ENCODE measurements at places on chromosomes 2 and 18. TPM values are rescaled to one million over a fixed set of nuclear protein-coding genes. Genes with fewer than 3 reads are reported as not detected.

DNA sequence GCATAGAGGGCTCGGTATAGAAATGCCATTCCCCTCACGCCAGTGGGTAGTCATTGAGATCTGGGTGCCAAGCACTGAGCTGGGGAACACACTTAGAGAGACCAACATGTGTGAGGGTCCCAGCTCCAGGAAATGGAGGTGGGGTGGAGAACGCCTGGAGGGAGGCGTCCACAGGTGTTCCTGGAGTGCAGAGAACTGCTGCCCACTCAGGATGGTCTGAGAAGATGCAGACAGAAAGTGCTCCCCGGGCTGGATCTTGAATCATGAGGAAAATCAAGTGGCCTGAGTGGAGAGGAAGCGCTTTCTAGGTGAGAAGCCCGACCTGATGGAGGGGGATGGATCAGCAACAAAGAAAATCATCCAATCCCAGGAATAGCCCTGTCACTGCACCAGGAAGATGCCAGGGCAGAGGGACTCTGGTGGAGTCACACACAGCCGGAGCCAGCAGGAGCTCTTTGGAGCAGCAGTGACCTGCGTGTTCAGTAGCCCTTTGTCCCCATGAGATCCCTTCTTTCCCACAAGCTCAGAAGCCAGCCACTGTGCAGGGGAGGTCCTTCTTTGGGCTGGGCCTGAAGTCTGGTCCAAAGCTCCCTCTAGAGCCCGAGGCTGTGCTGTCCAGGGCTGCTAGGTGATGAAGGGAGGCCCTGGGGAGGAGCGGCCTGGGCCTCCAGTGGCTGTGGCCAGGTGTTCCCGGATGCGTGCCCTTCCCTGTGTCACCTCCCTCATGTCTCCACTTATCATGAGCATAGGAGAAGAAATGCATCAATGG lies 112.3 kb downstream of the RNF144A start:
- DNase-seq: no peak

- no peak for DNase-seq
Measured at GRCh38 chr2:207892716-207893402, 123.2 kb upstream of the FZD5 start.

GRCh38 chr18:77023102-77023782 lies 109.3 kb downstream of the MBP start:
- no peak for DNase-seq

The OTX1 gene
- total RNA-seq: 3.3 TPM

- DNase-seq: no peak
Measured at GRCh38 chr2:20111311-20112131, 60.1 kb upstream of the LAPTM4A start.

- DNase-seq: no peak
Measured at GRCh38 chr2:213079756-213080155, 71.7 kb downstream of the IKZF2 start.

DNA sequence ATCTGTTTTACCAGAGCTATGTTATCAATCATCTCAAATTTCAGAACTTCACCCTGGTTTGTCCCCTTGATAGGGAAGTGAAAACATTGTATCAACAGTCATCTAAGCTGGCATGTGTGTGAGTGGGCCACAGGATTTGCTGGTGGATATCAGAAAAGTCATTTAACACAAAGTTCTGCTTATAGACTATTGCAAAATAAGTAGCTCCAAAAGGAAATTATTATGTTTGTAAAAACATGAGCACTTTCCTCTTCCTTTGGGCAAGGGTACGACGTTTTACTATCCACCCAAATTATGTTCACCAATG lies 20.7 kb upstream of the COPS8 start:
- no peak for DNase-seq

- no peak for DNase-seq
Measured at GRCh38 chr2:75317316-75317715, 118.0 kb upstream of the TACR1 start.

DNA sequence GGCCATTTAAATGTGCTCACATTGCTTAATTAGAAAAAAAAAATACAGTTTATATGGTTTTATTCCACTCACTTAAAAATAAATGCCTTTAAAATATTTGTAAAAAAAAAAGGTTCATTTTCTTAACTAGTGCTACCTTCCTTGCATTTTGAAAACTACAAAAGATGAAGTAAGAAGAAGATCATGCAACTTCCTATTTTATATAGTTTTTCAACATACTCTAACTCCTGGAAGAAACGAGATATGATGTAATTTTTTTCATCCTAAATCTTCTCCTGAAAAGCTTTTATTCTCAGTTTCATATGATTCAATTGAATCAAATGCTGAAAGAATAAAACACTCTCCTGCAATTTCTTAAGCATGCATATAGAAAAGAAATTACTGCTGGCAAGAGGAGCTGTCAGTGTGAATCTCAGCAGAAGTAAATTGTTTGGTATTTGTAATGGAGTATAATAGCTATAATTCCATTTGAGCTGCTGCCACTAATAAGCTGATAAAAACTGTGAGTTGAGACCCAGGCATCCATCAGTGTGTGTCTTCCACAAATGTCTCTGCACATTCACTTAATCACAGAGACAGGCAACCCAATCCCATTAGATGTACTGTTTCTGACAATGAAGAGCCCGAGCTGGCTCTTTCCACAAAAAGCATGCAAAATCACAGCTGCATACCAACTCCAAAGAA lies 3.7 kb downstream of the FTCDNL1 start:
- no peak for DNase-seq

GRCh38 chr2:29462293-29462692 lies 347.1 kb downstream of the CLIP4 start:
- DNase-seq: no peak

- peak; percentile 75 for DNase-seq
Measured at GRCh38 chr2:238106698-238107524, 6.8 kb downstream of the ESPNL start.

The IL1F10 gene
- not detected for total RNA-seq

GRCh38 chr2:147468349-147468748 lies 376.5 kb upstream of the ACVR2A start:
- no peak for DNase-seq

DNA sequence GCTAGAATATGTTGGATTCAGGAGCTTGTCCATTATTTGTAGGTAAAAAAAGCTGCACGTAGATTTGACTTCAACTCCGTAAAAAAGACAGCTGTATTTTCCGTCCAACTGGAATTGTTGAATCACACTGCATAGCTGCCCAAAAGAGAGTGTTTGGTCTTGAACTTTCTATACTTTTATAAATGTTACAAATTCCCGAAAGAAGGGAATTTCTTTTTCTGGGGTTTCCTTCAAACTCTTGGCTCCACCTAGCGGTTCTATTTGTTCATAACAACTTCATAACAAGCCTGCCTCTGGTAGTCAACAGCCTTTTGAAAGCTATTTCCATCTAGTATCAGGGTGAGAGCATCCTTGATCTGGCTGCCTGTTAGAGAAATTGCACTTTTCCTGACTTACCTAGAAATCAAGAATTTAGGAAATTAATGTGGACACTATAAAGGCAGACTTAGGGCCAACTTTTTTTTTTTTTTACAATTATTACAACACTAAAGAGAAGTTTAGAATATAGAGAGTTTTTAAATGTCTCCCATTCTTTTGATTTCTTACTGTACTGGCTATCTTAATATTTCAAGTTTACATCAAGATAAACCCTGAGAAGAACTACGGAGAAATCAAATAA lies 48.1 kb downstream of the TMEM185B start:
- no peak for DNase-seq

- DNase-seq: no peak
Measured at GRCh38 chr18:49628881-49629795, 67.3 kb downstream of the LIPG start.

- DNase-seq: no peak
Measured at GRCh38 chr2:236464140-236464539, 105.5 kb upstream of the ACKR3 start.

DNA sequence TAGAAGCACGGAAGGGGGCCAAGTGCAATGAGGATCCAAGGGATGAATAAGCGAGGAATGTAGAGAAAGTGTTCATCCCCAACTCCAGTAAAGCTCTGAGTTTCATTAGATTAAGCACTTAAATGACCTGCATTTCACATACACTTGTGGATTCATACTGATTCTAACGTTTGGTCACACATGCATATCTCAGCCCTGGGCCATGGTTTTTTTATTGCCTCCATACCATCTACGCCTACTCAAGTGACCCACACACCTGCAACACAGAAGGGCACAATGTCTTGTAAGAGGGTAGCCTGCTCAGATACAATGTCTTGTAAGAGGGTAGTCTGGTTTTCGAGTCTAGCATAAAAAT lies 566 bp upstream of the MRPS5 start:
- DNase-seq: no peak

- DNase-seq: no peak
Measured at GRCh38 chr2:157468931-157469708, 25.2 kb upstream of the CYTIP start.

DNA sequence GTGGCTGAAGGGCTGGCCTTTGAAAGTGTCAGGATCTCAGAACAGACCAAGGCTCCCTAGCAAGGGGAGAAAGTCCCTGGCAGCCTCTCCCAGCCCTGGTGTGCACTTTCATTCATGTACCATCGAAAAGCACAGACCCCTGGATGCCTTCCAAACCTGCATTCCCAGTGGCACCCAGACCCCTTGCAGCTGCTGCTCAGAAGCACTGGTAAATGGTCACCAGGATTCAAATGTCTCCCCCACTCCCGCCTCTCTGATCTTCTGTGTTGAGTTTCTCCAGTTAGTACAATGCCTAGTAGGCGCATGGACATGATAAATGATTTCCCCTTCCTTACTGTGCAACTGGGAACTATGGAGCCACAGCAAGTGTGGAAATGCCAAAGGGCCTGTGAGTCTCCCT lies 180.0 kb downstream of the GLI2 start:
- DNase-seq: no peak

The SERPINB12 gene
- total RNA-seq: not detected

The CFAP65 gene
- 0.13 TPM for total RNA-seq

- no peak for DNase-seq
Measured at GRCh38 chr2:67487993-67488392, 90.9 kb downstream of the ETAA1 start.

DNA sequence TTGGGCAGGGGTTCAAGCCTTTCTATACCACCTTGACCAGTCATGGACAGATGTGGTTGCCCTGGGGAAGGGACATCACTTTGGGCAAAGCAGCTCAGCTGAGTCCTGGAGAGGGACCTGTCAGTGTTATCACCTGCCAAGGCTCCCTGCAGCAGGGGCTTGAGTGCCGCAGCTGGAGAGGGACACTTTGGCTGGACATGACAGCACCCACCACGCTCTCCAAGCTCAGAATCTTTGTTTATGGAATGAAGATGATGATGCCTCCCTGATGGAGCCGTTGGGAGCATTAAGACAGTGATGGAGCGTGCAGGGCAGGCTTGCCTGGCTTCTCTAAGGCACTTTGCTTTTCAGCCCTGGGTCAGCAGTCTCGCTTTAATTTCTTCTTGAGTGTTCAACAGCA lies 4.3 kb upstream of the TFCP2L1 start:
- DNase-seq: no peak

DNA sequence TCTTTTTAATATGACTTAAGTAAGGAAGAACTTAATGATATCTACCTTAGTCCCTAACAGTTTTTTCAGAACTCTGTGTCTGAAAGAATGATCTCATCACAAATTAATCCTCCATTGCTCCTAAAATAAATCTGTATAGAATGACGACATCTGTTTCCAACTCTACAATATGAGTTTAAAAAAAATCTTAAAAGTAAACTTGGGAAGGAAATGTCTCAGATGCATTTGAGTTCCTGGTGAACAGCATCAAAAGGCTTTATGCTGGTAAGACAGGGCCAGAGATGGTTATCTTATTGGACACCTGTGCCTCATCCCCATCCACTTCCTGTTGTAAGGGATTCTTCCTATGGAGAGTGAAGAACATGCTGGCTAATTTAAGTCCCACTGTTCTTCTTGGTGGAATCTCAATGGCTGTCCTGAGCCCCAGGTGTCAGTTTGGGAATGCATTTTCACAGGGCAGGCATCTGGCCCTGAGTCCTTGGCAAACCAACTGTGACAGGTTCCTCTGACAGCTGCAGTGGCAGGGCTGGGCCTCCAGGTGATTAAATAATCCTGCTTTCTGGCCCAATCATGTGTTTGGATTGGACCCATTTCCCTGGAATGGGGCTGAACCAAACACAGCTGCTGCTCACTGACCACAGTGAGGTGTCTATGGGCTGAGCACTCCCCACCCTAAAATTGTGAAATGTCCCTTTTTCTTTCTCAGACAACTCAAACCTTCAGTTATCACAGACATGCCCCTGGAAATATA lies 12.9 kb upstream of the NCKAP5 start:
- DNase-seq: no peak

The MLPH gene
- total RNA-seq: 17.0 TPM

GRCh38 chr18:46518438-46518837 lies 138.6 kb downstream of the LOXHD1 start:
- no peak for DNase-seq

The VRK2 gene
- 28.0 TPM for total RNA-seq

The SPP2 gene
- total RNA-seq: not detected

- DNase-seq: no peak
Measured at GRCh38 chr2:106176446-106177099, 17.5 kb downstream of the UXS1 start.

DNA sequence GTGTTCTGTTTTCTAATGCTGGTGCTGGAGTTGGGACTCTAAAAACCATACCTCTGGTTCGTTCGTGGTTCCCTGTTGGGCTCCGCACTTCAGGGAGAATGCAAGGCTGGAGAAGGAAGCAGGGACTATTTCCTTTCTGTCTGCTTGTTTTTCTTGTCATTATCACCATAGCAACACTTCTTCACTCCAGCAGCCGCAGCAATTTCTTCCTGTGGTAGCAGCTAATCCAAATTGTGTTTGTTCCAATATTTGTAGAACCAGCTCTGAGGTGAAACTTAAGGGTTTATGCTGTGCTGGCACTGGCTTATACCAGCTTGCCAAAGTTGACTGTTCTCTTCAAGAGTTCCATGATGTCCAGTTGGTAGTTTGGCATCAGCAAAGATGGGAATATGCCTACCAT lies 301.4 kb upstream of the SYT4 start:
- no peak for DNase-seq

- no peak for DNase-seq
Measured at GRCh38 chr2:231611273-231612108, 18.8 kb downstream of the TEX44 start.

DNA sequence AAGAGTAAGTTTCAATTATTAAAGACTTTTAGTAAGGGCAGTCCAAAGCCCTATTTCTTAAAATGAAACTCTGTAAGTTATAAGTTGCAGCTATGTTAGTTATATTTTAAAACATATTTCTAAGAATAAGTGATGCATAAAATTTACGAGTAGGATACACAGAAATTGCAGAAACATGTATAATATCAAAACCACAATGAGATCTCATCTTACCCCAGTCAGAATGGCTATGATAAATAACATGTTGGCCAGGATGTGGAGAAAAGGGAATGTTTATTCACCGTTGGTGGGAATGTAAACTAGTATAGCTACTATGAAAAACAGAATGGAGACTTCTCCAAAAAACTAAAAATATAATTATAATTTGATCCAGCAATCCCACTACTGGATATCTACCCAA lies 201.2 kb downstream of the CBLN2 start:
- DNase-seq: no peak

GRCh38 chr2:30315391-30316063 lies 84.2 kb downstream of the LBH start:
- no peak for DNase-seq

DNA sequence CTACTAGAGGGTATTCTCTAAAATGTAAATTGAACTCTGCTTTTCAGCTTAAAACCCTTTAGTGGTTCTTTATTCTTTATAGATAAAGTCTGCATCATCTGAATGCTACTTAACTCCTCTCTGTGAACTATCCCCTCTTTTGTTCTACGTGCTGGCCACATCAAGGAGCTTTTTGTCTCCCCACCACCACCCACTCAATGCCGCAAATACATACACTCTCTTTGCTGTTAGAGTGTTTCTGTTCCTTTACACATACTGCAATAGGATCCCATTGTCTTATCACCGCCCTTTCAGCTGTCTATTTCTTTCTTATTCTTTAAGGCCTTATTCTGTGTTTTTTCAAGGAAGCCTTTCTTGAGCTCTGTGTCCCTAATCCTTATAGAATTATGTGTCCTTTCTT lies 83.3 kb downstream of the EML4 start:
- no peak for DNase-seq
